ENCODE measurements at places on chromosomes 1 and 21.

DNA sequence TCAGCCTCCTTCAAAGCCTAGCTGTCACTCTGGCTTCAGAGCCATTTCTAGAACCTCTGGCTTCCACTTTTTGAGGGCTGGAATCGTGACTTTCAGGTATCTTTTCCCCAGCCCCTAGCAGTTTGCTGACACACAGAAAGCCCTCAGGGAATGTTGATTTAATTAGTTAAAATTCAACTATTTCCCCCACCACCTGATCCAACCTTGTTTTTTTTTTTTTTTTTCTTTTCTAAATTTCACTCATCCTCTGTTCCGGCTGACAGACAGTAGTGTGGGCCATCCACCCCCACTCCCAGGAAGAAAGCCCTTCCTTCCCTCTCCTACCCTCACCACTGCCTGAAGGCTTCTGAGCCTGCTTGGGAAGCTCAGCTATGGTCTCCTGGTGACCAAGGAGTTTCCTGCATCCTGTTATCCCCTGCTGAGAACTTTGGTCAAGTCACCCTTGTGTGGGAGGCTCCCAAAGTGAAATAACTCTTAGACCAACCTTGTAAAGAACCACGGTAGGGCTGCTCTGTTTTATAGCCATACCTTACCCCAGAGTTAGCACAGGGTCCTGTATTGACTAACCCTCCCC lies 29.4 kb downstream of the KCNJ6 start:
- no peak for DNase-seq

- DNase-seq, result no peak
Measured at GRCh38 chr1:40107290-40107959, 10.4 kb upstream of the PPT1 start.

- no peak for DNase-seq
Measured at GRCh38 chr1:211126622-211127021, 7.3 kb downstream of the KCNH1 start.

DNA sequence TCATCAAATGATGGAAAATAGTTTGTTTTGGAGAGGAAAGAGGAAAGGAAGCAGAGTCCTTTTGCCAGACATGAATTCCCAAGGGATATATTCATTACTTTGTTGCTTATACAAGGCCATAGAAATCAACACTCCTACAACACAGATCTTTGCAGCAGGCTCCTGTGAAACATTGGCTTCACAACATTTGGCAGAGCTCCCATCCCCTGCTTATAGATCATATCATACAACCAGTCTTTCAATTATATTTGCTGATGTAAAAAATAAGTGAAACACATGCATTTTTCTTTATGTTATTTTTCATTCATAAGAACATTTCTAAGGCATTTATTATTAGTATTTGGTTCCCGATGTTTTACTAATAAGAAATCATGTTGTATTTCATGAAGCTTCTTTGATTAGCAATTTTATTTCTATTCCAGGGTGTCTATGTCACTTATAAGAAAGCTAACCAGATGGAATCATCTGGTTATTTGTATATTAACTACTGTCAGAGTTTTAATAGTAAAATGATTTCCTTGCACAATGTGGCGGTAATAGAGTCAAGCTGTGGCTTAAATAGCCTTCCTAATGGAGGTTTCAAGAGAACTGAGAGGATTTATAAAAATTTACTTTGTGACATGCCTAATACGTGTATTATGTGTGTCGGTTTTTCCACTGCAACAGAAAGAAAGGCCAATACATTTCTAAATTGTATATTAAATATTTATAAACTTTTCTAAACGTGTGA lies 470.3 kb upstream of the NCAM2 start:
- no peak for DNase-seq

DNA sequence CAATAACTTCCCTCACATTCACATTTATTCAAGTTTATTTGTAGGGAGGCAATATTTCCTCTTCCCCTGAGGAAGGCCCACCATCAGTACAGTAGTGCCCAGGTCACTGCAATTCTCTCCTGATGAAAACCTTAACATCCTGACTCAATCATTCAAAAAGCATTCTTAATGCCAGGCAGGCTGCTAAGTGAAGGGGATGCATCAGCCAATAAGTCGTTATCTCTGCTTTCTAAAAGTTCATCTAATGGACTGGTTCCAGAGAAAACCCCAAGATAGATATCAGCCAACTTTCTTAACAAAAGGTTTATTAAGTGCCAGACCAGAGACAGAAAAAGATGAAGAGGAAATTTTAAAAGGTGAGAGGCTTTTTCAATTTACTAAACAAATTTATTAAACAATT lies 17.3 kb downstream of the OTUD7B start:
- no peak for DNase-seq

DNA sequence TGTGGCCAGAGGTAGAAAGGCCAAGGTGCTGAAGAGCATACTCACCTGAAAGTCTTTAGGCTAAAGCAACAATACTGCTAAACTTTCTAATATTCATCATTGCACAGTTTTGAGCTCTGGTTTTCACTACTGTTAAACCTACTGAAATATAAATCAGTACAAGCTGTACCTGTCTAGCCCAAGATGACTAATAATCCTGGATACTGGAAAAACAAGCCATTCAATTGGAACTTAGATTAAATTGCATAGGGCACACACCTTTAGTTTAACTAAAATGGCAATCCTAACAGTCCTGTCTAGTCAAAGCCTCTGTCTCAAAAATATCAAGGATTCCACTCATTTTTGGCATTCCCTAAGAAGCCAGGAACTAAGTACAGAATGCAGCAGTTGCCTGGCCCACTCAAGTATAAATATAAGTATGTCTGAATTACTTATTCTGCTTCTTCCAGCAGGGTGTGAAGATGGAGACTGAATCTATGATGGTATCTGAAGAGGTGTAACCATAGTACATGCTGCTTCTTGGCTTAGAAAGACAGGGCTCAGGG lies 3.1 kb downstream of the CHML start:
- DNase-seq, result no peak

GRCh38 chr1:113938192-113938591 lies 9.1 kb downstream of the HIPK1 start:
- DNase-seq, result no peak

- no peak for DNase-seq
Measured at GRCh38 chr1:76871355-76871974, 4.2 kb downstream of the ST6GALNAC5 start.

DNA sequence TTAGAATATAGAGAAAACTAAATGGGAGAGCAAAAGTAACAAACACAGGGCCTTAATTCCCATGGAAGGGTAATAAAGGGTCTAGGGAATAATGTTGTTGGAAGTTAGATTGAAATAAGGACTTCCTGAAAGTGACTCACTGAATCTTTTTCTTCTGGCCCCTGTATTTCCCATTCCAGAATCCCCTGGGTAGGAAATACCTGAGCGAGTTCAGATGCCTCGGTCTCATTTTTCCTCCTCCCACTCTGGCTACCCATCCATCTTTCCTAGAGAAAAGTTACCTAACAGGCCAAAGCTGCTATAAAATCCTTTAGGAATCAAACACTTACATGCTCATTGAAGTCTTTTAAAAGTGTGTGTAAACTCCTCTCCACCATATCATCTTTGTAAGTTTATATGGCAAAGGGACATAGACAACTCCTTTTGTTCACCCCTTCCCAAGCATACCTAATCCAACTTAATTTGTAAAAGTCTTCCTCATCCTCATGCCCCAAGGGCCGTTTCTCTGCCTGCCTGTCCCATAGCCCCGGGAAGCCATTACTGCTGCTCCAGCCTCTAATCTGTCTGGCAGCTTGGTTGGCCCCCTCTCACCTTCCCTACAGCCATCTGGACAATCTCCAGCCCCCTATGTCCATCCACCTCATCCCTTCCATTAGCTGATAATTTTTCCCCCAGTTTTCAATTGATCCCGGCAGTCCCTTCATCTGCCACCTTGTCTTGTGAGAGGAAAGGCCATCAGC lies 3.3 kb upstream of the MEF2D start:
- no peak for DNase-seq

DNA sequence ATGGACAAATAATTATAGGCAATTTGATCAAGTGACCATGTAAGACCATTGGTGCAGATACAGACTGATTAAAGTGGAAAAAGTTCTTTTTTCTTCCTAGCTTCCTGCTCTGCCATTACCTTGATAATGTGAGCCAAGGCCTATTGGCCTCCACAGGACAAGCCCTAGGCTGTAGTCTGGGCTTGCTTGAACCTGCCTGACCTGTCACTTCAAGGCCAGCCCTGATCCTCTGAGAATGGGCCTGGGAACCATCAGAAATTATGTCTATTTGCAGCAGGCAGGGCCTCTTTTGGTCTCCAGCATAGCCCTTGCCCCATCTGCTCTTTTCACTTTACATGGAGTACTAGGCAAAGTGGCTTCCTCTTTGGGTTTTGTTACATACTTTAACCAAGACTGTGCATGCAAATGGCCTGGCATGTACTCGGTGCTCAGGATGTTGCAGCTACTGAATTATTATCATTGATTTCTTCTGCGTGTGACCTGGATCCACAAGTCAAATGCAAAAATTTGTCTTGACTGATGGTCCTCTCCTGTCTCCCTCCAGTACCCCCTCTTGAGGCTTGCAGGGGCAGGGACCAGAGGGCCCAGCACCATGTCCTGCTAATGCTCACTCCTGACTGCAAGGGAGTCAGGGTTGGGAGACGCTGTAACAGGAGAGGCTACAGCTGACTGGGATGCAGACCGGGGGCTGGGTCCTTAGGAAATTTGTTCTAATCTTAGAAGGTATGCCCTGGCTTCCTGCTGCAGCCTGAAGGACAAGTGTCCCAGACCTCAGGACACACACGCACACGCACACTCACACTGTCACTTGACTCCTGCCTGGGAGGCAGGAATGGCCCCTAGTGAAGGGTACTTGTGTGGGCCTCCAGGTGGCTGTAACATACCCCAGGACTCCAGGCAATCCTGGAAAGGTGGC lies 39.4 kb downstream of the RCSD1 start:
- DNase-seq, result no peak

DNA sequence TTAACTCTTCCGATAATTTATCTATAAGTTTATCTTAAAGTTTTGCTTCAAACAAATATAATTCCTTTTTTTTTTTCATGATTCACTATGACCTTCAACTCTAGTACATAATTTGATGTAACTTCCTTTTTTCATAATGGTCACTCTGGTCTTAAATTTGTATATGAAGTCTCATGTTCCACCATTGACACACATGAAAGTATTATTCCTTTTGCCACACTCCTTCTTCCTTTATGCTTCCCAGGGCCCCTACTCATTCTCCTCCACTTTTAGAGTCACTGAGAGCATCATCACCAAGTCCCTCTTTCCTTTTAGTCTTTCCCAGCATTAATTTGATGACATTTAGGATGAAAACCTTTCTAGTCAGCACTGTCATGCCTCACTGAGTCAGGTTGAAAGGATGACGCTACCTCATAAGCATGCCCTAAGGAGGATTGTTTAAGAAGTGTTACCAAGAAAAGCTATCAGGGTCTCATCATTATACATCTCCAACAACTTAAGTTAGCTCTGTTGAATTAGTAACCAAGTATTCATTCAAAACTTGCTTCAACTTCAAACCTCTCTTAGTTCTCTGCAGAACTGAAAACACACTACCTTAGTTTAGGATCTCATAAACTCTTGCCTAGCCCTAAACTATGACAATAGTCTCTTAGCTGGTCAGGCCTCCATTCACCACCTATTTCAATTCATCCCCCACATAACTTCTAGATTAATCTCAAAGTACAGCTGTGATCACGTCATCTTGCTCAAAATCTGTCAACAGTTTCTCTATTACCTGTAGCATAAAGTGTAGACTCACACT lies 14.5 kb downstream of the AUNIP start:
- DNase-seq, result no peak

GRCh38 chr21:44802396-44803153 lies 955 bp upstream of the UBE2G2 start:
- no peak for DNase-seq

DNA sequence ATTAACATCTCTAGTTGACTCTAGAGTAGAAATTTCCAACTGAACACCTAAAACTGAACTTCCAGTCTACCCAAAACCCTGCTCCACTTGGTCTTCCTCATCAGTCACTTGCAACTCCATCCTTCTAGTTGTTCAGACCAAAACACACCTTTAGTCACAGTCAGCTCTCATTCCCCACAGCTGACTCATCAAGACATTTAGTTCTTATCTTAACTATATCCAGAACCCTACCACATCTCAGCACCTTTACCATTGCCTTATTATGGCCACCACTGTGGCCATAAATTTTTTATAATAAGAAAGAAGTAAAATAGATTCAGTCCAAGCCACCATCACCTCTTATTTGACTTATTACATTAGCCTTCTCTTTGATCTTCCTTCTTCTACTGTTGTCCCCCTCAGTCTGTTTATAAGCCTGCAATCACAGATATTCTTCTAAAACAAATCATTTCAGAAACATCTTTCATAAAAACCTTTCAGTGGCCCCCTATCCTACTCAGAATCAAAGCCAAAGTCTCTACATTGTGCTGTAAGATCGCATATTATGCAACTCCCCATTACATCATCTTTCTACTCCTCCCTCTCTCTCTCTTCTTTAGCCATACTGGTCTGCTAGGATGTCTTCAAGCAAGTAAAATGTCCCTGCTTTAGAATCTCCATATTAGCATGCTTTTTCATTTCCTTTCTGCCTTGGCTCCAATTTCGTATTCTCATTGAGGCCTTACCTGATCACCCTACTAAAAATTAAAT lies 275.9 kb downstream of the LRRC40 start:
- no peak for DNase-seq

- DNase-seq, result no peak
Measured at GRCh38 chr1:89878256-89878655, 57.4 kb downstream of the LRRC8D start.

DNA sequence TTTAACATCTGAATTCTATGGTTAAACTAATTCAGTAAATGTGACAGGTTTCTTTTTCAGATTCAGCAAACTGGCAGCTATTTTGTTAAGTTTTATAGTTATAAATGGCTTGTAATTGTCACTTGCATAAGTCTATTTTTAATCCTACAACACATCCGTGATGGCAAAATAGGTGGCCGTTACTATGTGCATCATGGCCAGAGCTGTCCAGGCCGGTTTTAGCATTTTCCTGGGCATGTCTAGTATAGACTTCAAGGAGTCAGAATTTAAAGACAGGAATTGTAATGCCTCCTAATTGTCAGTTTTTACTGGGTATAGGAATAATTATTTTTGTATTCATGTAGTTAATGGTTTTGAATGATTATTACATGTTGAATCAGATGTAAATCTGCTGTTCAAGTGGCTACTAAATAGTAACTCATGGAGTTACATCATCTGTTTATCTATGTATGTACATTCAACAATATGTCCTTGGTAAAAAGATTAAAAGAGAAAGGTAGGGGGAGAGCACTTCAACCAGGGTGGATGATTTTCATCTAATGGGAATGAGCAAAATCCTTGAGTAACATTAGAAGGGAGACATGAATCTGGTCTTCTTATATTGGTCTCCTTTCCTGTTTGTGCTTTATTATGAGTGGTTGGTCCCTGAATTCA lies 3.2 kb upstream of the B3GALT2 start:
- no peak for DNase-seq

- no peak for DNase-seq
Measured at GRCh38 chr1:236064674-236065508, at the start of gene NID1. Gene NID1 (minus strand): TSS chr1:236065090. CDS start chr1:236065079, 11 bp downstream.

- no peak for DNase-seq
Measured at GRCh38 chr1:29707796-29708195, 471.5 kb downstream of the PTPRU start.

All from GDM1 (cell line).